ENCODE measurements at places on chromosomes 5 and 9. TPM values are rescaled to one million over a fixed set of nuclear protein-coding genes. Genes with fewer than 3 reads are reported as not detected.

Gene GFRA3
- 1.8 TPM for total RNA-seq

DNA sequence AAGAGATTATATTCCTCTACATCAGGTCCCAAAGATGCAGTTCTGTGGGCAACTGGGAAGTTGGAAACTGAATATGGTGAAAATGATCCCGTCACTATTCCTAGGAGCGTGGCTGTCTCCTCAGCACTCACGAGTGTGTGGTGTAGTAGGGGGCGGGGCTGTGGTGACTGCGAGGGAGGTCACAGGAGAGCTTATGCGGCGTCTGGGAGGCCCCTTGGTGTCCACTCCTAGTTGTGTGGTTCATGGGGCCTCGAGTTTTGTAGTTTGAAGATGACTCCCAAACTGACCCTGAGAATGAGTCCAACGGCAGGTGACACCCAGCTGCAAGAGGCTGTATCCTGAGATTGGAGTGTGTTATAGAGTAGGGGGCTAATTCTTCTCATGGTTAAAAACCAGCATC is 68.2 kb downstream of the MVB12B start:
- H3K27ac ChIP-seq: no peak overlapping the region
- H3K4me1 ChIP-seq: peaks cover 3% of the 10 kb centered on the region
- H3K4me3 ChIP-seq: no peak overlapping the region
- no peaks in the 10 kb centered on the region for H3K27me3 ChIP-seq

Gene C9orf50
- not detected for total RNA-seq

GRCh38 chr9:134224567-134225093 is 60.3 kb upstream of the RNU6ATAC start:
- H3K27ac ChIP-seq: no peak overlapping the region
- H3K4me1 ChIP-seq: no peaks in the 10 kb centered on the region
- no peak overlapping the region for H3K4me3 ChIP-seq
- no peaks in the 10 kb centered on the region for H3K36me3 ChIP-seq

DNA sequence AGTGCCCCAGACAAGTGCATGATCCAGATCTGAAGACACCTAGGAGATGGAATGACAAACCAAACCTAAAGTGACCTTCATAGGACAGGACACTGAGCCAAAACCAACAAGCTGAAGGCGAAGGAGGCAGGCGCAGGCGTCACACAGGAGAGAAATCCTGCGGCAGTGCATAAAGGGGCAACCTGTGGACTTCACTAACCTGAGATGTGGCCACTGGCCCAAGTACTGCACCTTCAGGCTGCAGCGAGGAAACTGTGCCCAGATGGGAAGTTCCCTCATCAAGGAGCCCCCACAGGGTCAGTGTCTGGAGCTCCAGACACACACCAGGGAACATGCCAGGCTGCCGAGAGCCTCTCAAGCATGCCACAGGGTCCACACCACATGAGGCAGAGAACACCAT is 3.7 kb downstream of the IPPK start:
- no peak overlapping the region for H3K27ac ChIP-seq
- H3K36me3 ChIP-seq: no peaks in the 10 kb centered on the region
- H3K4me1 ChIP-seq: peaks cover 14% of the 10 kb centered on the region
- no peak for DNase-seq
- no peaks in the 10 kb centered on the region for H3K27me3 ChIP-seq
- H3K4me3 ChIP-seq: no peak overlapping the region

- H3K4me1 ChIP-seq: no peaks in the 10 kb centered on the region
- no peaks in the 10 kb centered on the region for H3K27me3 ChIP-seq
- no peaks in the 10 kb centered on the region for H3K36me3 ChIP-seq
Measured at GRCh38 chr9:99634186-99634585, 187.5 kb upstream of the NR4A3 start.

- no peak overlapping the region for H3K27ac ChIP-seq
- no peaks in the 10 kb centered on the region for H3K27me3 ChIP-seq
- no peak overlapping the region for H3K4me3 ChIP-seq
- H3K4me1 ChIP-seq: peaks cover 4% of the 10 kb centered on the region
Measured at GRCh38 chr9:131237931-131238401, 38.3 kb downstream of the FAM78A start.

GRCh38 chr5:75319638-75320037 is 17.4 kb upstream of the HMGCR start:
- H3K4me1 ChIP-seq: peaks cover 11% of the 10 kb centered on the region
- H3K27me3 ChIP-seq: no peaks in the 10 kb centered on the region
- H3K36me3 ChIP-seq: no peaks in the 10 kb centered on the region
- DNase-seq: no peak
- no peak overlapping the region for H3K4me3 ChIP-seq

- no peaks in the 10 kb centered on the region for H3K4me1 ChIP-seq
- no peaks in the 10 kb centered on the region for H3K27me3 ChIP-seq
- H3K4me3 ChIP-seq: no peak overlapping the region
- DNase-seq: no peak
- no peak overlapping the region for H3K27ac ChIP-seq
Measured at GRCh38 chr5:79229357-79230174, 6.4 kb upstream of the JMY start.

Gene FBP2
- total RNA-seq: not detected

Gene TRIO
- 82.9 TPM for total RNA-seq

- H3K36me3 ChIP-seq: no peaks in the 10 kb centered on the region
- peaks cover 4% of the 10 kb centered on the region for H3K4me1 ChIP-seq
- no peaks in the 10 kb centered on the region for H3K27me3 ChIP-seq
- no peak for DNase-seq
Measured at GRCh38 chr5:123882965-123883345, 371.0 kb downstream of the CSNK1G3 start.

GRCh38 chr5:175214152-175214551 is 229.8 kb downstream of the DRD1 start:
- no peaks in the 10 kb centered on the region for H3K4me1 ChIP-seq
- no peaks in the 10 kb centered on the region for H3K27me3 ChIP-seq
- H3K27ac ChIP-seq: no peak overlapping the region
- no peaks in the 10 kb centered on the region for H3K36me3 ChIP-seq

DNA sequence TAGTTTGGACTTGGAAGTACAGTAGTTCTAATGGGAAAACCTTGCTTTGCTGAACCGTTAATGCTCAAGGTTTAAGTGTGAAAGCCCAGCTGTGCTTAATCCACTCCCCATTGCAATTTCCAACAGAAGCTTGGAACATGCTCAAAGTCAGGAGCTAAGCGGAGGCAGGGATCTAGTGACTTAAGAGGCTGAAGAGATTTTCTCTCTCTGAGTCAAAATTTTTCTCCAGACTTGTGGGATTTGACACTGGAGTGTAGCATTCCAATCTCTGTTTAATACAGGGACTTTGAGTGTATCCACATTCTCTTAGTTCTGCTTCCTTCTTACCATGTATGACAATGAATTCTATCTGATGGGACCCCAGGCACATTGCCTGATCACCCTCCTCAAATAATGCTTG is 471.8 kb downstream of the KIF4B start:
- H3K4me3 ChIP-seq: no peak overlapping the region
- 0 out of 2 replicates have a peak, but pooled peaks cover 5% of the 10 kb centered on the region for H3K36me3 ChIP-seq
- H3K27me3 ChIP-seq: no peaks in the 10 kb centered on the region

DNA sequence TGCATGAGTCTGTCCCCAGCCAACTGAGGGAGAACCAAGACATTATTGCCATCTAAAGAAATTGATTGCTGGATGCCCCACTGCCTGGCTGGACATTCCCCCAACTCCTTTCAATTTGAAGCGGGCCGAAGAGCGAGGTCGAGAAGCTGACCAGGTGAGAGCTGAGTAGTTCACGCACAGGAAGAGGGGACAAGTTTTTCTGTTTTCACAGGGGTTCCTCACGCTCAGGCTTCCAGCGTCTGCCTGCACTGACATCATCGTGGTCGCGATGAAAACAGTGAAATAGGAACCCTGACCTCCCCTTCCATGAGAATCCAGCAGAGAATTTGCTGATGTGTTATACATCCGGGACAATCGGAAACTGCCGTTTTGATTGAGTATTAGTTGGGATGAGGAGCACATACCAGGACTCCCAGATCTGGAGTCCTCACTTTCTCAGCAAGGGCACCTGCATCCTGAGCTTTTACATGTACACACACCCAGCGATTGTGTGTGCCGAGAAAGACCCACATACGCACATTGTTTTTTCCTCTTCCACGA is 3.1 kb upstream of the DMRT3 start:
- no peaks in the 10 kb centered on the region for H3K36me3 ChIP-seq
- DNase-seq: no peak
- H3K27ac ChIP-seq: no peak overlapping the region
- H3K4me1 ChIP-seq: no peaks in the 10 kb centered on the region

All from H9 (cell line).